ENCODE measurements at places on chromosomes 11 and 22. TPM values are rescaled to one million over a fixed set of nuclear protein-coding genes. Genes with fewer than 3 reads are reported as not detected.

Gene GRM5
- 13.1 TPM for total RNA-seq

Gene OR5AS1
- total RNA-seq: not detected

Gene TMEM41B
- 42.6 TPM for total RNA-seq

Gene MPZL3
- 3.5 TPM for total RNA-seq

Gene PARVG
- total RNA-seq: 5.8 TPM

Gene THRSP
- 3.8 TPM for total RNA-seq

Gene INS
- total RNA-seq: not detected

Gene GRIK4
- 1.4 TPM for total RNA-seq

Gene ZNF195
- total RNA-seq: 59.3 TPM

Gene ABCC8
- total RNA-seq: 10.6 TPM

Gene PNPLA5
- 0.16 TPM for total RNA-seq

Gene CASP1
- 6.8 TPM for total RNA-seq

Gene TAGLN
- 247 TPM for total RNA-seq

Gene CABP4
- total RNA-seq: 6.3 TPM

Gene RFPL2
- not detected for total RNA-seq

Gene NOX4
- 8.2 TPM for total RNA-seq

Gene ADORA2A
- total RNA-seq: 18.5 TPM

Gene LMNTD2
- 0.33 TPM for total RNA-seq

Gene KCNA4
- 6.5 TPM for total RNA-seq

Gene TRIM48
- not detected for total RNA-seq

Gene MLC1
- 7.2 TPM for total RNA-seq

Gene OR2AT4
- total RNA-seq: not detected

Gene MMP11
- 13.6 TPM for total RNA-seq

Gene PKNOX2
- 9.7 TPM for total RNA-seq
